ENCODE measurements at places on chromosomes 6 and 20.
A peak's percentile ranks its signal among the peaks of the same experiment; 100 is the strongest.

GRCh38 chr20:46400828-46401477 lies 5.5 kb downstream of the ELMO2 start:
- peak; percentile 28 for DNase-seq

- no peak for DNase-seq
Measured at GRCh38 chr6:99852031-99852430, 142.0 kb downstream of the MCHR2 start.

- DNase-seq: no peak
Measured at GRCh38 chr20:62111148-62111547, 11.1 kb upstream of the LSM14B start.

GRCh38 chr6:44672841-44673240 lies 285.3 kb downstream of the CDC5L start:
- DNase-seq: no peak

GRCh38 chr20:58512808-58513552 lies 2.2 kb downstream of the APCDD1L start:
- no peak for DNase-seq

DNA sequence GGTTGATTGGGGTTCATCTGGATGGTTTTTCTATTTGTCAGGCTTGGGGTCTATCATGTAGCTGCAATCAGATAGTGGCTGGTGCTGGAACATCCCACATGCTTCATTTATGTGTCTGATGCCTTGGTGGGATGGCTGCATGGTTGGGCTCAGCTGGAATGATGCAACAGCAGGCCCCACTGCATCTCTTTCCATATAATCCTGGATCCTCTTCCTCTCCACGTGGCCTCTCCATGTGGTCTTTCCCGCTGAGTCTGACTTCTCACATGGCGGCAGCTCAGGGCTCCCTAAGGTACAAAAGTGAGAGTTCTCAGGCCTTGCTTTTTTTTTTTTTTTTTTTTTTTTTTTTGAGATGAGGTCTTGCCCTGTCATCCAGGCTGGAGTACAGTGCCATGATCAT lies 65.0 kb upstream of the SUPT3H start:
- no peak for DNase-seq

DNA sequence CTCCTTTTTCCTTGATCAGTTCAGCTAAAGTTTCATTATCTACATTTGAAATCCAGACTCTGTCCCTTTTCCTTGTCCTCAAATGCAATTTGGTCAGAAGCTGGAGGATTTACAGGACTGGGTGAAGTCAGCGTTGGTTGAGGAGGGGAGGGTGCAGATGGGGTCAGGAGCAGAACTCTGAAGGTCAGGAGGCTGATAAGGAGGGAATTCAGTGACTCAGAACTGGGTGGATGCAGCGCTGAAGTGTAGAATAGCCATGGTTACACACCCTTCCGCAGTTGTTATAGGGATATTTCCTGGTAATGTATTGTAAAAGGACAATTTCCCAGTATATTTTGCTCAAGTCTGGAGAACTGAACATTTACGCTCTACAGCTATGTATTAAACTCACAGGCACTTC lies 133.1 kb upstream of the FOXA2 start:
- no peak for DNase-seq

DNA sequence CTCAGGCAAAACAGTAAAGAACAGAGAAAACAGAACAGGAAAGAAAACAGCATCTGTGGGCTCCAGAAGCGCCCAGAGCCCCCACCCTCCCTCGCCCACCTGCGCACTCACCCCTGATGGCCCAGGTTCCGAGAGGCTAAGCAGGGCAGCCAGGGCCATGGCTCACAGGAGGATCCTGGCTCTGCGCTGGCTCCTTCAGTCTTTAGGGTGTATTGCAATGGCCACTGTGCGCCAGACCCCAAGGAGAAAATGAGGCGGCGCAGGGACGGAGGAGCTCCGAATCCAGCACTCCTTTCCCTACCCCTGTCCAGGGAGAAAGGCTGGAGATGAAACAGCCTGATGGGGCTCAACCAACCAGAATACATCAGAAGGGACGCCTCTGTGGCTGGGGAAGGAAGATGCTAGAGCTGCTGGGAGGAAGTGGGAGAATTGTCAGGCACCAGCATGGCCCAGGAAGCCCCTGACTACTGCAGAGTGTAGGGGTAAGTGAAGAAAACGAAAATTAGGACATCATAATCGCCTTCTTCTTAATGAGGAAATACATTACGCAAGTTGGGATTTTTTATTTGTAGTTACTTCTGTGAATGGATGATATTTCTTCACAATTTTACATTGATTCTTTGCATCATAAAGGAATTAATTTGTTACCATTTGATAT lies 49.0 kb downstream of the COL11A2 start:
- no peak for DNase-seq

GRCh38 chr20:1687053-1687452 lies 29.5 kb upstream of the SIRPG start:
- no peak for DNase-seq

- no peak for DNase-seq
Measured at GRCh38 chr6:52307900-52308372, 23.4 kb upstream of the MCM3 start.

GRCh38 chr6:47007657-47008396 lies 34.3 kb downstream of the ADGRF1 start:
- no peak for DNase-seq

DNA sequence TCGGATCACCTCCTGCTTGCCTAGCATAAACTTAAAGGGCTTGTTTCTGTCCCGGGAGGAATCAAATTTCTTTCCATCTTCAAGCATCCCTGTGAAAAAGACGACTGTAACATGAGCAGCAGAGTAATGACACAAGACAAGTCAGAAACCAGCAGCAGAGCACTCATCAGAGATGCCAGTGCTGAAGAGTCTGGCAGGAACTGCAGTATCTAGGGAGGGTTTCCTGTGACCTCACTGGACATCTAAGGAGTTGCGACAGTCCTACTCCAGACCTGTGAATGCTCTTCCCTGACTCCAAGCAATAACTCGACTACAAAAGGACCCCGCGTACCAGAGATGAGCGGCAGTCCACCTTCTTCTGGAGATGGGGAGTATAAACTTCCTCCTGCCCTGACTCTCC lies 17.3 kb downstream of the FKBP1A start:
- DNase-seq: no peak

DNA sequence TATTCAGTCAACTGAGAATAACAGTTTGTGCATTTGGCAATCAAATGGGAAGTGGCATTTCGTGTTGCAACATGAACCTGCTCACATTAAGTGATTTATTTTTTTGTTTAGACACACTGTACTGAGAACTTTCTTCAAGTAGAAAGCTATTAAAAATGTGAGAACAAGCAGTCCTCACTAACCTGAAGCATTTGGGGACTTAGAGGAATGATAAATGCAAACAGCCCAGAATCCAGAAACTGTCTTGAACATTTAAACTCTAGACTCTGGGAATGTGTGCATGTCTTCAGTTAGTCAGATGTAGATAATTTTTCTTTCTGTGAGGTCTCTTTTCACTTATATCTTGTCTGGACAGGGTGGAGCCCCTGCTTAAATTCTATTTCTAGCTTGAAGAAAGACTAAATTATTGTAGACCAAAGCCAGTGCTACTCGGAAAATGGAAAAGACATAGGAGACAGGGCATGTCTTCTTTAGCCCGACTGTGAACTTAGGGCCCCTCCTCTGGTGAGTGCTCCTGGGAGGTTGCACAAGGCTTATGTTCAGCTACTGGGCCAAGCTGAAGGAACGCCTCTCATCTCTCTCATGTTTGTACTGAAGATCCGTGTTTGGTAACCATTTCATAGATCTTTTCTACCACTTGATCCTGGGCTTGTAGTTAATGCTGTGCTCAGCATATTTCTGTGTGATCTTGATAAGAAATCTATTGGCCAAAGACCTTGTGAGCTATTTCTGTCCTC lies 70.1 kb downstream of the SLX4IP start:
- no peak for DNase-seq

- no peak for DNase-seq
Measured at GRCh38 chr6:345747-346385, 45.7 kb upstream of the IRF4 start.

DNA sequence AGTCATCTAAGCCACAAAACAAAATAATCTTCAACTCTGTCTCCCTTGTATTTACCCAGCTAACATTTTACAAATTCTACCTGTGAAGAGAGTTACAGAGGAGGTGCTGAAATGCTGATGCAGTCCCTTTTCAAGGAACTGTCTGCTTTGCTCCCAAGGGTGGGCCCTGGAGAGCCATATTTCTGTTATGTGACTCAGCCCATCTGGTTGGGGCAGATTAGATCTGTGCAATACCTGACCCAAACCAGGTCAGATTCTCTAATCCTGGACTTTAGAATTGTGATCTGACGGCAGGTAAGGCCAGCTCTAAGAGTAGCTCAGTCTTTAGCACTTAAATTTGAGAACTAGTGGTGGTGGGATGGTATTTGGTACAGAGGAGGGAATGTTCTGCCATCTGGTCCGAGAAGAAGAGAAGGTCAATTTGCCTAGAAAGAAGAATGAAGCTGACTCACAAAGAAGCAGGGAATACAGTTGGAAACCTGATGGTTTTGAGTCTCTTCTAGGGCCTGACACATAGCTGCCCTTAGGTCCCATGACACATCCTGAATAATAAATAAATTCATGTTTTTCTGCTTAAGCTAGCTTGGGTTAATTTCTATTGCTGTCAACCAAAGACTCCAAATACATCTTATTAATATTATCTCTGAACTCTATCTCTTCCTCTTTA lies 8.1 kb downstream of the ZNF311 start:
- DNase-seq: no peak

GRCh38 chr6:63269470-63269869 lies 50.3 kb downstream of the LGSN start:
- DNase-seq: no peak

DNA sequence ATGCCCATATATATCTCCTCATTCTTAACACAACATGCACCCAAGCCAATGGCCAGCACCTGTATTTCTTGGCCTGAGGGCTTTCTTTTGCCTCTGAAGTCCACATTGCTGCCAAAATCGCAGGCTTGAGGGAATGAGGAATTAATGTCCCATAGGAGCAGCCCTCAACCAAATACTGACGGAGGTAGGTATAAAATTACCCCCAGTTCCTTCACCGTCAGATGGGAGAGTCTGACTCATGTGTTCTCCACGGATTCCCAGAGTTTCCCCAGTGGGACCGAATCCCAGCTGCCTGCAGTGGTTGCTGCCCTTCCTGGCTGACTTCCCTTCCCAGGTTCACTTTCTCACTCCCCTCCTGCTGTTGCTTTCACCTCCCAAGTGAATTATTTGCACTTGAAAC lies 602.2 kb upstream of the NOX3 start:
- DNase-seq: no peak

GRCh38 chr6:10613723-10614122 lies 80.7 kb downstream of the C6orf52 start:
- DNase-seq: no peak

GRCh38 chr6:37502703-37503291 lies 3.1 kb upstream of the CCDC167 start:
- no peak for DNase-seq

DNA sequence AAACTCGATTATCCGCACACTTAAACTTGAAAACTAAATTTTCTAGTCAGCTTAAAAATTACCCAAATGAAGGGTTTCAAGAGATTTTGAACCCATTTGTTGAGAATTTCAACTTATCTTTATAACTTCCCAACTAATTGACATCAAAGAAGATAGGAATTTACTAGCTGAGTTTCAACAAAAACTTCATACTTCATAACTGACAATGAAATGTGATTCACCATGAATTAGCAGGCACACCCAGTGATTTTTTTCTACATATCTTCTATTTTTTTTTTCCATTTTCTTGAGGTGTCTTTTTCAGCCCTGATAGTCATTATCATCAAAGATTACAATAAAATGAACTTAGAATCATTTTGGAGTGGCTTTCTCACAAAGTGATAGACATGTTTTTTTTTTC lies 26.7 kb downstream of the TNFAIP3 start:
- no peak for DNase-seq

DNA sequence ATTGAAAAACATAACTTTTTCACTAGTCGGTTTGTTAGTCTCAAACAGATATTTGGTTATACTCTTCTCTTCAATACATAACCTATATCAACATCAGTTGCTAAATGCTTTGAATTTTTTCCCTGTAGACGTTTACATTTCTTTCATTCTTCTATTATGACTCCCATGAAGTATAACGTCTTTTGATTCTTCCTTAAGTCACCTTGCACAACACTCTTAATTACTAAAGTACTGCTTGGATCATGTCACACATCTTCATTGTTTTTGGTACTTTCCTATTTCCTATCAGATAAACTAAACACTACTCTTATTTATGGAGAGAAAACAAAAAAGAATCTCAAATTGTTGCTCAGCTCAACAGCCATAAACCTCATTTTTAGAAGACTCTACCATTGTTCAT lies 23.0 kb upstream of the BMP5 start:
- no peak for DNase-seq

DNA sequence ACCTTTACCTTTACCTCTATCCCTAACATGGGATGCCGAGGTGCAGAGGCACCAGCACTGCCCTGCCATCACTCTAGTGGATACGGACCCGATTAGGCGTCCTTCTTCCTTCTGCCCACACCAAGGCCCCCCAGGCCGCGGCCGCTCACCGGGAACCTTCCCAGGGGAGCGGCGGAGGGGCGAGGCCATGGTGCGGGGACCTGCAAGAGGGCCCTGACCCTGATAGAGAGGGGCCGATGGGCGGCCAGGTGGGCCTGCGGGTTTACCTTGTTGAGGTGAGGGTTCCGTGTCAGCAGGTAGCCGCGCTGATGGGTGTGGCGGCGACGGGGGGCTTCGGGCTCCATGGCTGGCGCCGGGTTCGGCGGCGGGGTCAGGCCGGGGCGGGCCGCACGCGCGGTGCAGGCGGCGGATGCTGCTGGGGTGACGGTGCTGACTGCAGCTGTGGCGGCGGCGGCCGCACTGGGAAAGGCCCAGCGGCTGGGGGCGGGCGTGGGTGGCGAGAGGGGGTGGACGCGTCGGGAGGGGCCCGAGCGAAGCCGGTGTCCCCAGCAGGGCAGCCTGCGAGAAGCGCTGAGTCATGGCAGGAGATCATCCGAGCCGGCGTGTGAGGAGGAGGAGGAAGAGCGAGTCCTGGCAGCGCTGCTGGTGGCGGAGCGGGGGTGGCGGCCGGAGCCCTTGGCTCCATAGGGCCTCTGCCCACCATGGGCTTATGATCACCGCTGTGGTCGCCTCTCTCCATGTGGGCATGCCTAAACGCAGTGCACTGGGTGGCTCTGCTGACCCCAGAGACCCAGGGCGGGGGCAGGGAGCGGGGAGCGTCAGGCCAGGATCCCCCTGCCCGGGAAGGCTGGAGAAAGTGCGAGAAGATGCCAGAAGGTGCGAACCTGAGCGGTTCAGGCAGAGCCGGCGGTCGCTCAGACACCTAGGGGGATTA lies at the start of gene ME1:
TSS of gene ME1 (minus strand) at position 441 of the 934 bp plus-strand sequence. CDS start at position 344, 97 bp downstream.
- DNase-seq: peak; percentile 49

DNA sequence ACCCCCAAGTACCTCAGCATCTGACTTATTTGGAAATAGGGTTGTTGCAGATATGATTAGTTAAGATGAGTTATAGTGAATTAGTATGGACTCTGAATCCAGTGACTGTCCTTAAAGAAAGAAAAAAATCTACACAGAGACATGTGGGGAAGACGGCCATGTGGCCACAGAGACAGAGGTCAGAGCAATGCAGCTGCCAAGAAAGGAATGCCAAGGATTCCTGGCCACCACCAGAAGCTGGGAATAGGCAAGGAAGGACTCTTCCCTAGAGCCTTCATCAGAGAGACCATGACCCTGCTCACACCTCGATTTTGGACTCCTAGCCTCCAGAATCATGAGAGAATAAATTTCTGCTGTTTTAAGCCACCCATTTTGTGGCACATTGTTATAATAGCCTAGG lies 81.8 kb downstream of the FYN start:
- no peak for DNase-seq

- no peak for DNase-seq
Measured at GRCh38 chr20:12718619-12719018, 290.2 kb upstream of the SPTLC3 start.

All from activated T-cell treated with anti-CD3 and anti-CD28 coated beads, Interleukin-2, amount 50 U/mL, for 48 hours (primary cell).